ENCODE measurements at places on chromosomes 1 and 21.

DNA sequence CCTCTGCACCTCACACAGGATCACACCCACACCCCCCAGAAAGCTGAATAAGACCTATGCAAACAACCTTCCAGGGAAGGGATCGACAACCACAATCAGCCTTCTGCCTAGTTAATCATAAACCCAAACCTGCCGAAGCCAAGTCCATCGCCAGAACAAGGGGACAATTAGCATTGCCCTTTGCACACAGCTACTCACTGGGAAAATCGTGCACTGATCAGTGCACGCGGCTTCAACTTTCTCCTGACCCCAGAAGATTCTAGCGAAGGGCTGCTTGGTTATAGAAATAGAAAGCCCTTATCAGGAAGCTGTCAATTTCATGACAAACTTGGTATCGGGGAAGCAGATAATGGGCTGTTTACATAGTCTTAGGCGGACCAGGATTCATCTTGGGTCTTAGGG is 29.5 kb downstream of the RUNX1 start:
- DNase-seq, result no peak

DNA sequence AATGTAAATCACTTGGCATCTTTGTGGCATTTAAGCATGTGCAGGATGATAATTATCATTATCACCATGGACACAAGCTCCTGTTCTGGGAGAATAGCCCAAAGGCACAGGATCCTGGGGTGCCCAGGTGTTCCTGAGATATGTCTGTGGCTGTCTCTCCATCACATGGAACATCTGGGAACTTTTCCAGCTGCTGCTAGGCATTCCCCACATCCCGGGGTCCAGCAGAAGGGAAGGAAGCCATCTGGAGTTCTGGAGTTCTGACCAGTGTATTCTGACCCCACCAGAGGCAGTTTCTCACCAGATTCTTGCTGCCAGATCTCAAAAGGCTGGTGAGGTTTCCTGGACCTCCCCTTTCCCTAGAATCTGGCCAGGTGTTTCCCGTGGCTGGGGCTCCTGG is 259.7 kb upstream of the VAMP3 start:
- no peak for DNase-seq

GRCh38 chr1:5681654-5682053 is 310.6 kb downstream of the NPHP4 start:
- DNase-seq, result no peak

DNA sequence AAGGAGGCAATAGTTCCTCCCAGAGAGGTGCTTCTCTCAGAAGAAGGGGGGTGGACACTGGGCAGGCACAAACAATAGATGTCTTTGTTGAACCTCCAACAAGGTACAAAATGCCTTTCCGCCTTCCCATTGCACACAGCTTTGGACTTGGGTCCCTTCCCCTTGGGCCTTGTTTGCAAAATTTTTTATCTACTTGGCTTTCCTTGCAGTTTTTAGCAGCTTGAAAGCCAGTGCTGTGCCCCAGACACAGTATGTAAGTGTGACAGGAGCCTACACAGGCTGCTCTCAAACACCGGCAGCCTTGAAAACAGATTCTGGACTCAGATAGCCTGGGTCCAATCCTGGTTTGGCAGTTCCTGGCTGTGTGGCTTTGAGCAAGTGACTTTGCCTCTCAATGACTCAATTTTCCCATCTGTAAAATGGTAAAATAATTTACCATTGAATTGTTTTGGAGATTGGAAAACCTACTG is 43.0 kb downstream of the ELAPOR1 start:
- DNase-seq, result no peak

- no peak for DNase-seq
Observed at GRCh38 chr1:18176619-18177018, 69.0 kb downstream of the IGSF21 start.

DNA sequence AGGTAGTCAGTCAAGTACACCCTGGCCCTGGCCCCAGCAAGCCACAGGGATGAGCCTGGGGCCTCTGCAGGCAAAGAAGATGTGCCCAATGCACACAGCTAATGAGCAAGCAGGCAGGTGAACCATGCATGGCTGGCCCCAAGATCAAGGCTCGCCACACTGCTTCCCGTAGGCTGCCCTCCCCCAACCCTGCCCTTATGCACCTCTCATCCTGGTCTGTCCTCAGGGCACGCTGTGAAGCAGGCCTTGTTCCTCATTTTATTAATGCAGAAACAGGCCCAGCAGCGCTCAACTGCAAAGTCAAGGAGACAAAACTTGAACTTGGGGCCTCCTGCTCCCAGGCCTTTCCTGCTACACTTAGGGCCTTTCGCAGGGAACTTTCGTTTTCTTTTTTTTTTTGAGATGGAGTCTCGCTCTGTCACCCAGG is 35.6 kb upstream of the ID3 start:
- no peak for DNase-seq

DNA sequence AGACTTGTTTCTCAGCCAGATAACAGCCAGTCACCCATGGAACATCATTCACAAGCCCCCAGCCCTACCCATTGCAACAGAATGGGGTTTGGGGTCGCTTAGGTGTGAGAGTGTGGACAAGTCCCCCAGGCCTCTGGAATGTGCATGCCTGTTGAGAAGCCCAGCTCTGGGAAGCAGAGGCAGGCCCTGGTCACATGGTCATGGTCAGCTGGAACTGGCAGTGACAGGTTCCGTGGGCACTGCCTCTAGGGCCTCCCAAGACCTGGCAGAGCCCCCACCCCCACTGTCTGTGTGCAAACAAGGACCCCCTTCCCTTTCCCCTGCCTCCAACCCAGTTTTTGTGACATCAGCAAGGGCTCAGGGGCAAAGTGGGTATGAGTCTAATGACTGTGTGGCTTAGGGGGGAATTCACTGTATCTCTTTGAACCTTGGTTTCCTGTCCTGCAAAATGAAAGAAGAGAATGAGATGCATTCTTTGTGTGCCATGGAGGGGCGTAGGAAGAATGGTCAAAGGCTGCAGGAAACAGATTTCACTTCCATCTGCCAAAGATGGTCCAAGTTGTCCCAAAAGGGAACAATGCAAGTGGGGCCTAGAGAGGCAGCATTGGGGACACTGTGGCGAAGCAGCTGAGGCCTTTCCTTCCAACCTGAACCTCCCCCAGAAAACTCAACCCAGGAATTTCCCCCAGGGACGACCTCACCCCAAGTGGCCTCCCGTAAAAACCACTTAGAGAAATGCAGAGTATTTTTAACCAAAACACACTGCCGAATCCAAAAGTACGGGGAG is 34.7 kb upstream of the SELENON start:
- no peak for DNase-seq

GRCh38 chr1:59475737-59476136 is 178.8 kb downstream of the FGGY start:
- DNase-seq, result no peak

DNA sequence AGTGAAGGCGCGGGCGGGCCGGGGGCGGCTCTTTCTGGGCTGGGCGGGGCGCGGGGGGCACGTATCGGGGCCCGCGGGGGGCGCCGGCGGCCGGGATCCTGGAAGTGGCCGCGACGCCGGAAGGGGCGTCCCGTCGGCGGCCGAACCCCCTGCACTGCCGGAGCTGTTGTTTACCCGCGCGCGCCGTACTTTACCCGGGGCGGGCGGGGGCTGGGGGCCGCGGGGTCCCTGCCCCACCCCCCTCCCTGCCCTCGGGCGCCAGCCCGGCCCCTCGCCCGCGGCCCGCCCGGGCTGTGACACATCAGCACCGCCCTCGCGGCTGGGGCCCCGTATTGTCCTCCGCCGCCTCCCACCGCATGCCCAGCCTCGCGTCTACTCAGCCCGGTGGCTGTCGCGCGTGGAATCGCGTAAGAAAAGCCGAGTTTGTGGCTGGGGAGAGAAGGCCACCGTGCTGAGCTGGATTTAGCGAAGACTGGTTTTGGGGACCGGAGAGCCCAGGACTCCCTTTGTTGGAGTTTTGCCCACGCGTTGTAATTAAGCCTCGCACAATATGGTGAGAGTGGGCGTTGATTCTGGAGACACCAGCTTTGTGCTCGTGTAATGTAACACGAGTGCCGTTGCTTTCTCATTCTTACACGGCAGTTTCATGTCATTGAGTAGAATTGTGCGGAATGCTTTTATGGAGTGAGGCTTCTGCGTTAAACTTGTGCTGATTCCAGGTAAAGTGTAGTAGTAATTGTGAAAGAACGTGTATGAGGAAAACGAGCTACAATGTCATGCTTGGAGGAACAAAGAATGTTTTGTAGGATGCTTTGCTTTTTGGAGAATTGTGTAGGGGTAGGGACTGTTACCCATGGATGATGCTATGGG is 559 bp downstream of the BACH1 start:
- peak; percentile 82 for DNase-seq

GRCh38 chr1:151326619-151327222 is 495 bp downstream of the PI4KB start:
- DNase-seq, result peak; percentile 91

DNA sequence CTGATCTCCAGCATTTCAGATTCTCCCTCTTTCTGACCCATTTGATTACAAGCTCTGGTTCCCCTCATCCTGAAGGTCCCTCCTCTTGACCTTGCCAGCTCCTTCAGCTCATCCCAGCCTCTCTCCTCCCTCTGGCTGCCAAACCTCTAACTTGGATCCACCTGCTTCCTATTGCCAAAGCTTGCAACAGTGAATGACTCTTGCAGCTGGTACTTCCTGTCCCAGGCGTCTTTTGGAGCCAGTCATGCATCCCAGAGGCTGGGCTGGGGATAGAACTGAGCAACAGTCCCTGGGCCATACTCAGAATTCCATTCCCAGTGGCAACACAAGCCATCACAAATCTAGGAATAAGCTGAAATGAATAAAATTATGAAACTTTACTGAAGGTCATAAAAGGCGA is 27.7 kb upstream of the SPOCD1 start:
- no peak for DNase-seq

DNA sequence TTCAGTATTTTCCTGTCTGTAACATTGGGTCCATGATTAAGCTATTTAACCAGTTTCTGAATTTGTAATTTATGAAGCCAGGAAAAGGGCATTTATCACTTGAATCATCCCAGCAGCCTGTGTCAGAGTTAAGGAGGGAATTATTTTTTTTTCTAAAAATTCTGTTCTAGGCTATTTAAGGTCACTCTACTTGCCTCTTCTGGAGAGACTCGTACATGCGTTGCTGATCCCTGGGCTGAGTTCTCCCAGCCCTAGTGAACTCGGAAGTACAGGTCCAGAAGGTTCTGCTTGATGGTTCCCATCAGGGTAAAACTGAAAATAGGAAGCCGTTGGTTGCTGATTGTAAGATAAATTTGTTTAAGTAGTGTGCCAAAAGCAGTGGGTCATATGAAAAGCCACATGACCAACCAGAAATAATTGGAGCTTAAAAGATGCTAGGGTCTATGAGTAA is 90.7 kb downstream of the GPR88 start:
- DNase-seq, result peak; percentile 30

DNA sequence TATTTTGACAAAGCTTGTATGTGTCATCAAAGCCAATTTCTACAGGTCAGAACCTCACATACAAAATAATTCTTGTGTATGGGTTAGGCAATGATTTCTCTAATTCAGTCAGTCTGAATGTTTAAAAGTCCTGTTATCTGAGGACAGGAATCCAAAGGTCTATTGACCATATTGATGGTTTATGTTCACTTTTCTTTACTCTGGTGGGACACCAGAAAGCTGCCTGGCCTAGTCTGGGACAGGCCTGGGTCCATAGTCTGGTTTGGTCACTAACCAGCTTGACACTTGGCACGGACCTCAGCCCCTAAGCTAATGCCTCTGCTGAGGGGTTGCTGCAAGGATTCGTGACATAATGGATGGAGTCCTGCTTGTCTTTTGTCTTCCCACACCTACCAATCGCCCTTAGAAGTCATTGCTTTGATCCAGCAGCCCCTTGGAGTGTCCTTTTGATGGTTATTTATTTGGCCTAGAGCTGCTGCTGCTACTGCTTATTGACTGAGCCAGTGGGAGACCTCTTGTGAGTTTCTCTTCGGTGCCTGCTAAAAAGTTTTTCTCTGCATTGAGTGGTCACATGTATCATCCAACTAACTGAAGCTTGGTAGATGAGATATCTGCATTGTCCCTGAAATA is 15.7 kb downstream of the IFNAR2 start:
- DNase-seq, result no peak

- DNase-seq, result no peak
Observed at GRCh38 chr1:177448652-177449357, 278.0 kb downstream of the BRINP2 start.

DNA sequence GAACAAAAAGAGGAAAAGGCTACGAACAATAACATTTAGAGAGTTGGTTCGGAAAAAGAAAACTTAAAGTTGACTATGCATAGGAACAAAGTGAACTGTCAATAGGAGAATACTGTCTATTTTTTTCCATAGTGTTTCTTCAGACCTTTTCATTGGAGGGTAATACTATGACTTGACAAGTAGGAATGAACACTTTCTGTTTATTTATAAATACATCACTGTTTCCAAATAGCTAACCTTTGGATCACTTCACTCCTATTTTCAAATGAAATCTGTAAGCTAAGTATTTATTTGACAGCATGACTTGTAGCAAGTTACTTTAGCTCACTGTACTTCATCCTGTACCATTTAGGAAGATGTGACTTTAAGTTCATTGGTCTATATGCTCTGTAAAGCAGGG is 221.3 kb downstream of the COL24A1 start:
- DNase-seq, result no peak

DNA sequence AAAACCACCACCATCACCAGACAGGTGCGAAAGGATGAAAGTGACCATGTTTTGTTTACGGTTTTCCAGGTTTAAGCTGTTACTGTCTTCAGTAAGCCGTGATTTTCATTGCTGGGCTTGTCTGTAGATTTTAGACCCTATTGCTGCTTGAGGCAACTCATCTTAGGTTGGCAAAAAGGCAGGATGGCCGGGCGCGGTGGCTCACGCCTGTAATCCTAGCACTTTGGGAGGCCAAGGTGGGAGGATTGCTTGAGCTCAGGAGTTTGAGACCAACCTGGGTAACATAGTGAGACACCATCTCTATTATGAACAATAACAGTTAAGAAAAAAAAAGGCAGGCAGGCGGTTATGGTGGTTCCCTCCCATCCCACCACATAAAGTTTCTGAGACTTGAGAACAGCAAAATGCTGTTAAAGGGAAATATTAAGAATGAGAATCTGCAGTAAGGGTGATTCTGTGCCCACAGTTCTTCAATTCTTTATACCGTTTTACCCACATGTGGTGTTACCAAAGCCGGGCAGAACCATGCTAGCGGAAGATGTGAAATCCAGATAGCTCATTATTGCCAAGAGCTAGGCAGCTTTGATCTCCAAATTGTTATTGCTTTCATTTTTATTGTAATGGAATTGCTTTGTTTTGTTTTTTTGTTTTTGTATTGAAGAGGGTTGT is 34.5 kb upstream of the TDRD10 start:
- no peak for DNase-seq

- no peak for DNase-seq
Observed at GRCh38 chr1:68074472-68074871, 24.0 kb upstream of the DIRAS3 start.

- DNase-seq, result no peak
Observed at GRCh38 chr1:220457957-220458609, 69.9 kb upstream of the MARK1 start.

DNA sequence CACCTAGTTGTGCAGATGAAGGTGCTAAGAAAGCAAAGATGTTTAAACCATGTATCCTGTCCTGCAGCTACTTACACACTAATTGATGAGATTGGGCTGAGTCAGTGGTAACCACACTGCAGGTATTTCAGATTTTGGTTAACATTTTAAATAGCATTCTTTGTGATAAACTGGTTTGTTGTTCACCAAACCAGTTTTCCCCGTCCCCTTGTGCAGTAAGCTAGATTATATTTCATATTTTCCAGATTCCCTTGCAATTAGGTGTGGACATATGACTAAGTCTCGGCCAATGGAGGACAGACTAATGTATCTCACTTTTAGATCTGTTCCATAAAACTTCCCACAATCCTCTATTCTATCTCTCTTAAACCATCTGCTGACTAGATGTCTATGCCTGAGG is 320.4 kb downstream of the RWDD3 start:
- DNase-seq, result no peak

Data from inflammatory macrophage treated with lipopolysaccharide for 4 hours (primary cell).